Endothelial cell of umbilical vein (primary cell): ENCODE measurements at places on chromosomes 1 and 21.

DNA sequence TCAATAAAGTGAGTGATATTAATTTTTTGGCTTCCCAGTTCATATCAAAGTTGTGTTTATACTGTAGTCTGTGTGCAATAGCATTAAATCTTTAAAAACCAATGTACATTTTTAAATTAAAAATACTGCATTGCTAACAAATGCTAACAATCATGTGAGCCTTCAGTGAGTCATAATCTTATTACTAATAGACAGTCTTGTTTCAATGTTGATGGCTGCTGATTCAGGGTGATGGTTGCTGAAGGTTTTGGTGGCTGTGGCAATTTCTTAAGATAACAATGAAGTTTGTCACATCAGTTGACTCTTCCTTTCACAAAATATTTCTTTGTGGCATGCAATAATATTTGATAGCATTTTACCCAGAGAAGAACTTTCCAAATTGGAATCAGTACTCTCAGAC, 109.0 kb downstream of the ZMYM4 start:
- no peak for DNase-seq

- DNase-seq, result peak; percentile 77
These were observed 64.5 kb downstream of the BCAR3 start for GRCh38 chr1:93616996-93617669.

- DNase-seq, result no peak
These were observed 57.9 kb upstream of the HMGB4 start for GRCh38 chr1:33805988-33806387.

GRCh38 chr21:33821503-33822322, 93.9 kb downstream of the ATP5PO start:
- no peak for DNase-seq

GRCh38 chr1:202145068-202145743, 669 bp upstream of the ARL8A start:
- peak; percentile 30 for DNase-seq

DNA sequence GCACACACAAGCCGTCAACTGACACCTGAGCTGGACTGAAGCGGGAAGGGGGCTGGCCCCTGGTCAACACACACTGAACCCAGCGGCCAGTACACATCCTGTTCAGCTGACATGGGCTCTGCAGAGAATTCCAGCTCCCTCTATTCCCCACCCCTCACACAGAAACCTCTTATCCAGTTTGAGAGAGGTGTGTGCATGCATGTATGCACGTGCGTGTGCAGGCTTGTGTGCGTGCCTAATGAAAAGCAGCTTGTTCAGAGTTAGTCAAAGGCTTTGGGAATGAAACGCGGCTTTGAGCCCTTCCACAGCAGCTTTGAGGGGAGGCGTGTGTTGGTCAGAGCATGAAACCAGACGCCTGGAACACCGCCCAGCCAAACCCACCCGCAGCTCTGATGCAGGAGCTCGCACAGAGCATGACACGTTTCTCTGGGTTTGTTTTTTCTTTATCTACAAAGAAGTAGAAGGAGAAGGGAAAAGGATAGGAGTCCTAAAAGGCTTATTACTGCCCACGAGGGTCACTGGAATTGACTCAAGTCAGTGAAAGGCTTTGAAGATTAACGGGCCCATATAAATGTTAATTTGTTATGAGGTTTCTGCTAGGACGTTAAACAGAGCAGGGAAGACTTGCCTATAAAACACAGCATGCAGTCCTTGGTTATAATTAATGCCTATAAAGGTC, 184.2 kb downstream of the ETS2 start:
- peak; percentile 68 for DNase-seq

DNA sequence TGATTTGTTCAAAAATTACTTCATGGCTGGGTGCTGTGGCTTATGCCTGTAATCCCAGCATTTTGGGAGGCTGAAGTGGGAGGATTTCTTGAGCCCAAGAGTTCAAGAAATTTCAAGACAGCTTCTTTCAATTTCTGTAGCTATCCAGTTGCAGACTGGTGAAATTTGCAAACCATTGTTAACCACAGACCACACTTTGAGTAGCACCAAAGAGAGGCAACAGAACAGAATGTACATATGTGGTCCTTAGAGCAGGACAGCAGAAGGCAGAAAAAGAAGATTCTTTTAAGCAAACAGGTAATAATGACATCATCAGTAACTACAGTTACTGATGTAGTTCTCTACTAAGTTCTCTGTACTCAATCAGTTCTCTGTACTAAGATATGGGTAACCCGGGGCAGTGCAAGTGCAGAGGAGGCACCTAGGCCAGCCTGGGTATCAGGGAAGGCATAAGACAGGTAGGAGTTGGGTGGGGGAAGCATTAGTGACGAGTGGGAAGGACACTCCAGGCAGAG, 5.5 kb upstream of the KLF17 start:
- no peak for DNase-seq

GRCh38 chr1:60376196-60376595, 302.6 kb upstream of the C1orf87 start:
- no peak for DNase-seq

DNA sequence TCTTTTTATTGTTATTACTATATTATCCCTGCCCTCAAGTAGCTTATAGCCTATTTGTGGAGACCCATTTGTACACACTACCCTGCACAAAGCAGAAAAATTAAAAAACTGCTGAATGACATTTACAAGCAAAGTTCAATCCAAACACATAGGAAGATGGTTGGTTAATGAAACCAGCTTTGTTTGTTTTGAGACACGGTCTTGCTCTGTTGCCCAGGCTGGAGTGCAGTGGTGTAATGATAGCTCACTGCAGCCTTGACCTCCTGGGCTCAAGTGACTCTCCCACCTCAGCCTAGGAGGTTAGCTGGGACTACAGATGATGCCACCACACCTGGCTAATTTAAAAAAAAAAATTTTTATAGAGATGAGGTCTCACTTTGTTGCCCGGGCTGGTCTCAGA, 31.6 kb downstream of the TGFB2 start:
- DNase-seq, result no peak

- no peak for DNase-seq
These were observed 66.8 kb downstream of the LUZP1 start for GRCh38 chr1:23101887-23102286.

DNA sequence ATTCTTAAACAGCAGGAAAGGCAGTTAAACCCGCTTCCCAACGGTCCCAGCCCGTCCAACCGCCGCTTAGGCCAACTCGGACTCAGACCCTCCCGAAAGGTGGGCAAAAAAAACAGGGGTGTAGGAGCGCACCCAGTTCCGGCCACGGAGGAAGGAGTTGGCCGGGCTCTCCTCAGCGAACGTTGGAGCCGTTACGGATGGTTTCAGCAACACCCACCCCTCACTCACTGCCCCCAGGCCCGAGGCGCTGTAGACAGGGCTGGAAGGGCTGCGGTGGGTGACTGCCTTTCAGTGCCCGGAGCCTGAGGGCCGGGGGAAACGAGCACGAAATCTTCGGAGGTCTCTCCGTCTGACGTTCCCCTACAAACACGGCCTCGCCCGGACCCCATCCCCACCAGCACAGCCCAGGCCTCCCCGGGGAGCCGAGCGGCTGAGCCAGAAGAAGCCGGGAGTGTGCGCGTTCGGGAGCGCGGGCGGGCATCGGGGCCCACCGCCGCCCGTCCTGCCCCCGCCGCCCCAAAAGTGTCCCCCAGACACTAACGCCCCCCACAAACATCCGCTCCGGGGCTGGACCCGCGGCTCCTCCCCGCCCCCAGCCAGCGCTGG, 1.3 kb downstream of the KDM5B start:
- peak; percentile 36 for DNase-seq

DNA sequence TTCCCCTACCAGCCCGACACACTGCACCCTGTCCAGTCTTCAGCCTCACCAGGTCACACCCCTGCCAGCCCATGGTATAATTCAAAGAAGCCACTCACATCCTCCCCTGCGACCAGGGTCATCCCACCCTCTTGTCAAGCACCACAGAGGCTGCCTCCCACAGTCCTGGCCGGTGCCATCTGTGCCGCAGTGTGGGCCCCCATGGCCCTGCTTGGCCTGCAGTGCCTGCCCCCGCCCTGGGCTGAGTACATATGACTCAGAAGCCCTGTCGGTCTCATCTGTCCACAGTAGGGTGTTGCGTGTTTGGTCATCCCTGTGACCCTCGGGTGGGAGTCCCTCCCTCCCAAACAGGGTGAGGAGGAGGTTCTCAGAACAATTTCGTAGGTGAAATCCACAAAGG, 190.8 kb upstream of the AJAP1 start:
- DNase-seq, result no peak

GRCh38 chr1:11537380-11537764, 58.4 kb downstream of the DISP3 start:
- DNase-seq, result no peak

DNA sequence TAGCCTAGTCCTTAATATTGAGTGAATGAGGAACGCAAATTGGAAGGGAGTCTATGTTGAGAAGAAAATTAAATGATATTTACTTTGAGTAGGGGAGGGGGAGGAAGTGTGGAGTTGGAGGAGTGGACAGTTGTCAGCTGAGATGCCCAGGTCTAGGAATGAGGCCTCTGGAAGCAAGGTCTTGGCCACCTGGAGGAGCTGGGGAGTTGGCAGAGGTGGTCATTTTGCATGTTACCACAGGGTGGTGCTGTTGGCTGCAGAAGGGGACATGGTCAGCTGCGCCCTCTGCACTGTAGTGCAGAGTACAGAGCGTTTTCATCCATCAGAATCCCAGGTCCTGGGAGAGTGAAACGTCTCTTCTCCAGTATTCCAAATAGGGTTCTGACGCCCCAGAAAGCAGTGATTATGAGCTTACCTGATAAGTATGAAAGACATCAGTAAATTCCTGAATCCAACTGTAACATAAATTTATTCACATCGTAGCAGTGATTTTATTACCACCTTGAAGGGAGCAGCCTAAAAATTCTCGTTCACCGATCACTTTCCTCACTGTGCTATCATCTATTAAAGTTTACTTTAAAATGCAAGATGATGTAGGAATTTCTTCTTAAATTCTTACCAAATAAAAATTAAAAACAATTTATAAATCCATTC, 13.8 kb downstream of the PARK7 start:
- peak; percentile 81 for DNase-seq

- DNase-seq, result no peak
These were observed 56.7 kb downstream of the KCNC4 start for GRCh38 chr1:110266834-110267233.

DNA sequence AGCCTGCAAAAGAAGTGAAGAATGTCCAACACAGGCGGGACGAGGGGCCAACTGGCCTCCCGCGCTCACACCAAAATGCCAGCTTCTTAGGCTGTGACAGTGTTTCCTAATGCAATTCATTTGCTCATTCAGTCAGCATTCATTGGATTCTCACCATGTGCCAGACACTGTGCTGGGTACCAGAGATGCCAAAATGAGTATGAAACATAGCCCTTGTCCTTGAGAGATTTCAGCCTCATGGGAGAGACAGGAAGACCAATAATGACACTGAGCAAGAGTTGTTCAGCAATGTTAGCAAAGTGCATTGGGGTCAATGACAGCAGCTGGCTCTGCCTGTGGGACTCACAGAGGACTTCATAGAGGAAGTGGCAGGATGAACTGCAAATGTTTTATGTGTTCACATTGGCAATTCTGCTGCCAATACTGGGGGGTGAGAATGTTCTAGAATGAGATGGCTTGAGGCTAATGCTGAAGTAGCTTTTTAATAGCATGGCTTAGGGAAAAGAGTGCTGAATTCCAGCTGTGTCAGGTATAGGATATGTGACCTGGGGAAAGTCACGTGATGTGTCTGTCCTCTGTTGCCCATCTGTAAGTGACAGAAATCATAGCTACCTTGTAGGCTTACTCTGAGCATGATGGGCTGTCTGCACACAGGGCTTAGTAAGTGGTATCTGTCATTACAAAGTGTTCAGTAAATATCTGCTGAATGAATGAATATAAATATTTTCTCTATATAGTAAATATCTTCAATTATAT, 58.3 kb upstream of the KIF26B start:
- DNase-seq, result no peak

DNA sequence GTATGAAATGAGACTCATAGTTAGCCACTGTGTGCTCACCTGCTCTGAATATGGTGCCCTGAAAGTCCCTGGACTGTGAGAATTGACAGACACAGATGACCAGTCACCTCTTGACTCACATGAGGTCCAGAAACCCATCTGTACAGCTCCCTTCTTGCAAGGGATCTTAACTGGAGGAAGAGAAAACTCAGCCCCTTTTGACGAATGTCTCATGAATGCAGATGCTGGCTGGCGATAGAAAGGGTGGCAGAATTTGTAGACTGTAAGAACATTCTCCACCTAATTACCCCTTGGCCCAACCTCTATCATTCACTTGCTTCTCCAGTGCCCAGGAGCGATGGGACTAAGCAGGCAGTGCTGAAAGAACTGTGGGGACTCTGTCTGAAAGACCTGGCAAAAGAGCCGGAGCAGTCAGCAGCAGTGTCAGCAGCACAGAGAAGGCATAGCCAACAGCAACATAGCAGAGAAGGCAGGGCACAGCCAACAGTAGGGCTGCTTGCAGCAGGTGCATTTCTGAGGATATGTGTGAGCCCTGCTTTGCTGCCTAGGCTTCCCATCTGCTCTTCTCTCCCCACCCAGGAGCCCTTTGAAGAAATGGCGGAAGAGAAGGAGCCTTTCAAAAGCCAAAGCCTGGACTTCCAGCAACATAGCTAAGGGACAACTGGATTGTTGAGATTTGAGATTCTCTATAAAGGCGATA, 25.8 kb upstream of the IFNGR2 start:
- DNase-seq, result no peak

DNA sequence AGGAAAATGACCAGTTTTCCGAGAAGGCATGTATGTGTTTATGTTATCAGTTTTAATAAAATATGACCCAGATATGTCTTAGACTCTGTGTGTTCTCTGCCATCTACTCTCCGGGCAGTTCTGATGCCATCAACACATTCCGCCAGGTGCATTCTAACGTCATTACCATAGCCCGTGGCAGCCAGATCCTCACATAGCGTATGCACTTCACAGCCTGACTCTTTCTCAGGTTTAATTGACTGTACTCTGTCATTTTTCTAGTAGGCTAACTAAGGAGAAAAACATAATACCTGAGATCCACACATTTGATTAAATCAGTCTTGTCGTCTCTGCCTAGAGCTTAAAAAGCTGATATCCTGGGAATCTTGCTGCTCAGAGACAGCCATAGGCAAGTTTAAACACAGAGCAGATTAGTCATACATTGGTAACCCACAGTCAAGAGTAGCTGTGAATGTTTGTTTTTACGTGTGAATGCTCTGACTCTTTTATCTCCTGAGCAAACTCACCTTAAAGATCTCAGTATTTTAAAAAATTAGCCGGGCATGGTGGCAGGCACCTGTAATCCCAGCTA, 175.9 kb downstream of the GREM2 start:
- DNase-seq, result no peak

- no peak for DNase-seq
These were observed 38.9 kb upstream of the MRPS6 start for GRCh38 chr21:34034369-34035014.

GRCh38 chr1:1381294-1381693, 6.3 kb upstream of the AURKAIP1 start:
- DNase-seq, result no peak
